ENCODE measurements at places on chromosomes 6 and 20.

- DNase-seq, result no peak
Observed at GRCh38 chr20:6347916-6348315, 225.1 kb upstream of the FERMT1 start.

DNA sequence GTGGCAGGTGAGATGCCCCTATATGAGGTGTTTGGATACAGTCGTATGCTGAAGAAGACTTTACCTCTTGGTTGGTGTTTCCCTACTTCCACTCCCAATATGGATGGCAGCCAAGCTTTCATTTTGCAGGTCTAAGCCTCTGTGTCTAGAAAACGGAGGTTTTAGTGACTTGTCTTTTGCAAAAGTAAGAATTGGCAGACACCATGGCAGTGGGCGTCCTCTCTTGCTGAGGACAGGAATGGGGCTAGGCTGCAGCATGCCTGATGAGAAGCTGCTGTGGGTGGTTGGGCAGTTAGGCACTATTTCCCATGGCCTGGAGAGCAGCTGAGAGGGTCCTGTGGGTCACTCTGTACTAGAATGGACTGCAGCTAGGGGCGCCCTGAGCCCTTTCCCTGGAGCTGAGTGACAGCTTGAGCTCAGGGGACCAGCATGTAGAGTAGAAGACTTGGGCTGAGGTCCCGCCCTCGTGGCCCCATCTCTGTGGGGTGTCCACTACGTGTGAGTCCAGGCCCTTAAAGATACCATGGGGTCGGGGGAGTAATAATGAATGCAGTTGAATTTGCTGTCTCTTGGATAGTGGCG, 127.4 kb downstream of the CDH26 start:
- DNase-seq, result no peak

- no peak for DNase-seq
Observed at GRCh38 chr20:61733891-61734732, 331.6 kb downstream of the TAF4 start.

- DNase-seq, result no peak
Observed at GRCh38 chr6:29941016-29941415, 1.3 kb upstream of the HLA-A start.

DNA sequence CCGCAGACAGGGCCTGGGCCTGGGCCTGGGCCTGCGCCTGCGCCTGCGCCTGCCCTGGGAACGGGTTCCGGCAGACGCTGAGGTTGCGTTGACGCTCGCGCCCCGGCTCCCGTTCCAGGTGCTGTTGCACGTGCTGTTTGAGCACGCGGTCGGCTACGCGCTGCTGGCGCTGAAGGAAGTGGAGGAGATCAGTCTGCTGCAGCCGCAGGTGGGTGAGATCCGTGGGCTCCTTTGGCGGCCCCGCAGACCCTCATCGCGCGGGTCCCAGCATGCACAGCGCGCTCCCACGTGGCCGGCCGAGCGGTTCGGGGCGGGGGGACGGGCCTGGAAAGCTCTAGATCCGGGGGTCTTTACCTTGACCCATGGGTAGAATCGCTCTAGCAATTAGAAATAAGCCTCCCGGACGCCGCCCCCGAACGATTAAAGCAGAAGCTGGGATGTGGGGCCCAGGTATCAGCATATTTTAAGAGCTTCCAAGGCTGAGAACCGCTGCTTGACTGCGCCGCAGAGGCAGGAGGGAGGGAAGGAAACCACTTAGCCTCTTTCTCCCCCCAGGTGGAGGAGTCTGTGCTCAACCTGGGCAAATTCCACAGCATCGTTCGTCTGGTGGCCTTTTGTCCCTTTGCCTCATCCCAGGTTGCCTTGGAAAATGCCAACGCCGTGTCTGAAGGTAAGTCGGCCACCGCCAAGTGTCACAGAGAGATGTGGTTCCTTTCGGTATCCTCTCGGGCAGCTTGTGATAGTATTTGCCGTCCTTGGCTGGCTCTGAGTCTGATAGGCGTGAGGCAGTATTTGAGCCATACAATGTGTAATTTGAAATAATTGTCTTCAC, 508 bp downstream of the NOP56 start:
- peak; percentile 23 for DNase-seq

DNA sequence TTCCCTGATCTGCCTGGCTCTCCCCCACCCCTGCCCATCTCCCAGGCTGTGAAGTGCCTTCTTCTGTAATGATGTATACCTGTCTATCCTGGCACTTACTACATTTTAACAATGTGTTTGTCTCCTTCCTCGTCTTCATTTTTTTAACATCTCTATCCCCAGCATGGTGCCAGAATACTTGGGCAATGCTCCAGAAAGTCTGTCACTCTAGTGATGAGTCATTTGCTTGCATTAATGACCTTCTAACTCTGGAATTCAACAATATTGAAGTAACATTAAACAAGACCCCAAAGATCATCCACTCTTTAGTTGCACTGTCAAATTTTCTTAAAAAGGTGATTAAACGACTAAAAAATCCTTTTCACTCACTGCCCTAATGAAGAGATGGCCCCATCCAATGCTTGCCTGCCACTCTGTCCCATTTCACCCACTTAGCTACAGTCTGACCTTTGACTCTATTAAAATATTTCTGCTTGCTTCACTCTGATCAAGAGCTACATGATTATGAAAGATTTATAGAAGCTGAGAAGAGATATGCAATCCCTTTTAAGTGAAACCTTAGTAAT, 7.7 kb upstream of the KLHL31 start:
- no peak for DNase-seq

DNA sequence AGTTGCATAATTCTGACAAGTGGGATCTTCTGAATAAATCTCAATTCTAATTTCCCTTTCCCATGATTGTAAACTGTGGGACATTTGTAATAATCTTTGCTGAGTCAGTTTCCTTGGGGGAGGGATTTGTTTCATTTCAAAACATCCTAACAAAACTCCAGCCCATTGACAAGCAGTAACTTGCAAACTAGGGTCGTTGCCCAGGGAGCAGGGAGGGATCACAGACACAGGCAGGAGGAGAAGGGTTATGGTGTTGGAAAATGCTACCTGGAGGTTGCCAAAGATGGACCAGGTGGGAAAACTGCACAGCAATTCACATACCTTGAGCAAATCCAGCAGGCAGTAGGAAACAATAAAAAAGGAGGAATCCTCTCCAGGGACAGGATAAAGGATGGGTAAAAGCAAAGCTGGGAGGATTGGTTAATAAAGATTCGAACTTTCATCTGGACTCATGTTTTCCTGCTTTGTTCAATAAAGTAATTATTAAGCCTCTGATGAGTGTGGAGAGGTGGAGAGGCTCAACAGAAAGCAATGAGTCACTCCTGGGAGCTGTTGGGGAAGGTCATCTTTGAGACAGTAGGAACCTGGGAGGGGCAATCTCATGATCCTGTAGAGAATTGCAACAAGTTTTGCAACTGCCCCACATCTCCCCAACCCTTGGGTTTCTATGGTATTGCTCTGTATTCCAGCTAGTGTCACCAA, 87.3 kb upstream of the AKIRIN2 start:
- no peak for DNase-seq

GRCh38 chr6:144127097-144127496, 23.2 kb upstream of the STX11 start:
- DNase-seq, result no peak

- DNase-seq, result no peak
Observed at GRCh38 chr6:31094389-31094881, 17.9 kb downstream of the C6orf15 start.

DNA sequence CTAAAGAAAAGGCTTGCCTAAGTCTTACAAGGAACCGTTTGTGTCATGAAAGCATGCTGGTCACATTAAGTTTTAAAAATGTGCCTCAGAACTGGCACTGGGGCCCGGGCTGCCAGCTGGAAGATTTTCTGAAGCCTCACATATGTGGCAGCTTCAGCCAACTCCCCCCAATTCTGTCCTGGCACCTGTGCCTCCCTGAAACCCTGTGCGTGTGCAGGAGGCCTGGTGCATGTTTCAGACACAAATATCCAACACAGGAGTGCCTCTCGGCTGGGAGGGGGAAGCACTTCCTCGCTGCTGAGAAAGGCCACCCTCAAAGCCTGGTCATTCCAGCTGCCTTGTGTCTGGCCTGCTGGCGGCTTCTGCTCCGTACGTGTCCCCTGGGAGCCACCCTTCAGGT, 188.5 kb upstream of the SNX9 start:
- DNase-seq, result no peak

GRCh38 chr6:158383057-158383456, 70.8 kb downstream of the TULP4 start:
- DNase-seq, result no peak

GRCh38 chr20:6855104-6855503, 87.6 kb downstream of the BMP2 start:
- no peak for DNase-seq

DNA sequence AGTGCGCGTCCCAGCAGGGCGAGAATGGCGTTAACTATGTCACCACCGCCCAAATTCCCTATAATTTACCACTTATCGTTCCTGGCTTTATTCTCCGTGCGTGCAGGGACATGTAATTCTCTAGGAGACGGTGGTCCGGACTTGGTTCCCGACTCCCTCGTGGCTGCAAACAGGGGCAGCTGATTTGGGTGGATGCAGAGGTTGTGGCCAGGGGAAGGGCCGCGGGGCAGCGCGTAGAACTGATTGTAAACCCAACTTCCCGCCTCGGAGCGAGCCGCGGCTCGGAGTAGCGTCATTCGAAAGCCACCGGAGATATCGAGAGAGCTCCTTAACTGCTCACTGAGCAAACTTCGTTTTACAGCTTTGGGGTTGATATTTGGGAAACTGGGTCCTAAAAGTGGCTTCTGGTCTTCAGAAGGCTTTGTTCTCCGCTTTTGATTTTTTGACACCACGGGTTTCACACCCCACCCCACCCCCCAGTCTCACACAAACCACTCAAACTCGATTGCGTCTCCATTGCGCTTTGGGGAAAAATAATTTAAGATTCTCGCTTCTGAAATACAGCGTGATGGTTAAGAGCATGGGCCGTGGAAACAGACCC, 17.5 kb upstream of the ZSCAN9 start:
- no peak for DNase-seq
